ENCODE measurements at places on chromosomes 1 and 21.

DNA sequence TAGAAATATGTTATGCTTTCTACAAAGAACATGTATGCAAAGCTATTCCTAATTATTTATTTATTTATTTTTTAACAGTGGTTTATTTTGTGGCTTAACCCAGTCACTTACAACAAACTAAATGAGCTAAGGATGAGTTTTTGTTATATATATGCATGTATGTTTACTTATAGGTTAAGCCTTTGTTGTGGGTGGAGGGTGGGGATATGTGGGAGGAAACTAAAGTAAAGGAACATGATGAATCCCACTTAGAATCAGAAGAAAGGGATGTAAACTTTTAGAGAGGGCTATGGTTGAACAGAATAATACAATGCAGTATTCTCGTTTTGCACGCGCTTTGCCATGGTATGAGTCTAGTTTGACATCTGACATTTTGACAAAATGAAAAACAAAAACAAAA lies 321.0 kb upstream of the RUNX1 start:
- DNase-seq, result no peak

GRCh38 chr1:88014131-88014530 lies 669.9 kb upstream of the PKN2 start:
- DNase-seq, result no peak

GRCh38 chr1:179951383-179952144 lies 3.0 kb upstream of the CEP350 start:
- no peak for DNase-seq

DNA sequence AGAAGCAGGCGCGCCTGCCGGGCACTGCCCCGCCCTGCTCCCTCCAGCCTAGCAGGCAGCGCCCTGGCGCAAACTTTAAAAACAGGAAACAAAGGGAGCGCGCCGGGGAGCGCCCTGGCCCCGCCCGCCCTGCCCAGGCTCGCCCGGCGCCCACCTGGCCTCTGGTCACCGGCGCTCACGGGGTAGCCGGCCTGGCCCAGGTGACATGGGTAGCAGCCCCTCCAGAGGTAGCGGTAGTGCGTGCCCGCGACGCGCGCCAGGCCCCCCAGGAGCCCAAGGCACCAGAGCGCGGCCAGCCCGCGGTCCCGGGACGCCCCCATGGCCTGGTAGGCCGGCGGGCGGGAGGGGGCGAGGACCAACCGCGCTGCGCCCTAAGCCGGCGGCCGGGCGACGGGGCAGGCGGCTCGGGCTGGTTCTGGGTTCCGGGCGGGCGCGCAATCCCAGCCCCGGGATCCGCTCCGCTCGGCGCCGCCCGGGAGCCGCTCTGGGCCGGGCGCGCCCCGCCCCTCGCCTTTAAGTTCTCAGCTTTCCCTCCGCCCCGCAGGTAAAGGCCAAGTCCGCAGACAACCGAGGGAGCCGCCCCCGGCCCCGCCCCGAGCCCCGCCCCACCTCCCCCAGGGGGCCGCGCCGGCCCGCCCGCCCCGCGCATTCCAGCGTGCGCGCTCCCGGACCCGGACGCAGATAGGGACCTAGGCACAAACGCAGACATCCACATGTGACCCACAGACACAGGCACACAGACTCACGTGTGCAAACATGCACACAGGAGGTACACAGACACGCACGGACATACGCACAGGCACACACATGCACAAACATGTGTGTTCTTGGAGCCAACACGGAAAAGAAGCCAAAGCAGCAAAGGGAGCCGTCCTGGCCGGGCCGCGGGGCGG lies 76.7 kb downstream of the ARHGEF16 start:
- DNase-seq, result peak; percentile 78

- DNase-seq, result no peak
These were observed 17.6 kb upstream of the PKP1 start for GRCh38 chr1:201265756-201266155.

DNA sequence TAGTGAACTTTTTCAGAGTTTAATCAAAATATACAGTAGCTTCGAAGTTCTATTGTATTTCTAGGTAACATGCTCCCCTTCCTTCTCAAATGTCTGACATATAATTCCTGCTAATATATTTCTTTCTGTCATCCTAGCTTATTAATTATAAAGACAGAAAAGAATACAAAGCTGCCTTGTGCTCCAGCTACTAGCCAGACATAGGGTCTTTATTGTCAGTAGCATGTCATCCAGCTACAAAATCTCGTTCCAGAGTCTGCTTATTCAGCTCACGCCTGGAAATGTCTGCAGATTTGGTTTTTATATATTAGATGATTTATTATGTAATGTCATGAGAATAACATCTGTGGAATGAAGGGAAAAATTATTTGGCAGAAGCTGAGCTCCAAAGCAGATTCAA lies 1102.8 kb downstream of the BRINP3 start:
- DNase-seq, result no peak

- no peak for DNase-seq
These were observed 18.8 kb upstream of the ARHGEF10L start for GRCh38 chr1:17520473-17521319.

DNA sequence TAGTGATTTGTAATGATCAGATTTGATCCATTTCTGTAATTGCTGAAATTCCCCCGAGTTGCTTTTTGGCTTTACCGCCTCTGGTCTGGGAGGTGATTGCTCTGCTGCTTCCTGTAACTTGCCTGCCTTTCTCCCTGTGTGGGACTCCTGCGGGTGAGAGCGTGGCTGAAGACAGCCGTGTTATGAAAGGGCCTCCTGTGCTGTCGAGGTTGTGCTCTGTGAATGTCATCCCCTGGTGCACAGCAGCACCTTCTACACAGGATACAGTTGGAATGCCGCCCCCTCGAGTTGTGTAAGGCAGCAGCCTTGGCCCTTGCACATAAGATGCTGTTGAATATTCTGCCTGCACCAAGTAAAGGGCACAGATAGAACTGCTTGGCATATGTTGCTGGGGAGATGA lies 5.9 kb downstream of the SOD1 start:
- peak; percentile 52 for DNase-seq

DNA sequence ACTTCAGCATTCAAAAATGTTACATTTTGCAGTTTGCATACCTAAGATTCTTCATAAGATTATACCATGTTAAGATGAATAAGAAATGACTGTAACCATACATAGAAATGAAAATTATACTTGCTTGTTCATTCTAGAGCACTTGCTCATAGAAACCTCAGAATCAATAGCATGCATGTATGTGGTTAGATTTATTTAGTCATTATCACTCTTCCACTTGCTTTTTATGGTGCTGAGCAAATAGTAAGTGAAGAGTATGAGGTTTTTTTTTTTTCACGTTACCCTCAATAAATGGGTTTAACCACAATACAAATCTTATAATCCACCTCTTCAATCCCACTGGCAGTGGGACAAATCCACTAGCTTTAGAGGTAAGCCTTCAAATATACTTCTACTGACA lies 84.7 kb downstream of the LRRC53 start:
- DNase-seq, result no peak

GRCh38 chr1:181490740-181491712 lies 7.7 kb downstream of the CACNA1E start:
- no peak for DNase-seq

GRCh38 chr1:84835169-84835568 lies 57.8 kb downstream of the LPAR3 start:
- DNase-seq, result no peak

GRCh38 chr1:246159279-246160227 lies 347.5 kb downstream of the SMYD3 start:
- no peak for DNase-seq

- no peak for DNase-seq
These were observed 36.7 kb downstream of the CSMD2 start for GRCh38 chr1:34128186-34128889.

- no peak for DNase-seq
These were observed 67.3 kb downstream of the LAMC1 start for GRCh38 chr1:183090391-183091006.

DNA sequence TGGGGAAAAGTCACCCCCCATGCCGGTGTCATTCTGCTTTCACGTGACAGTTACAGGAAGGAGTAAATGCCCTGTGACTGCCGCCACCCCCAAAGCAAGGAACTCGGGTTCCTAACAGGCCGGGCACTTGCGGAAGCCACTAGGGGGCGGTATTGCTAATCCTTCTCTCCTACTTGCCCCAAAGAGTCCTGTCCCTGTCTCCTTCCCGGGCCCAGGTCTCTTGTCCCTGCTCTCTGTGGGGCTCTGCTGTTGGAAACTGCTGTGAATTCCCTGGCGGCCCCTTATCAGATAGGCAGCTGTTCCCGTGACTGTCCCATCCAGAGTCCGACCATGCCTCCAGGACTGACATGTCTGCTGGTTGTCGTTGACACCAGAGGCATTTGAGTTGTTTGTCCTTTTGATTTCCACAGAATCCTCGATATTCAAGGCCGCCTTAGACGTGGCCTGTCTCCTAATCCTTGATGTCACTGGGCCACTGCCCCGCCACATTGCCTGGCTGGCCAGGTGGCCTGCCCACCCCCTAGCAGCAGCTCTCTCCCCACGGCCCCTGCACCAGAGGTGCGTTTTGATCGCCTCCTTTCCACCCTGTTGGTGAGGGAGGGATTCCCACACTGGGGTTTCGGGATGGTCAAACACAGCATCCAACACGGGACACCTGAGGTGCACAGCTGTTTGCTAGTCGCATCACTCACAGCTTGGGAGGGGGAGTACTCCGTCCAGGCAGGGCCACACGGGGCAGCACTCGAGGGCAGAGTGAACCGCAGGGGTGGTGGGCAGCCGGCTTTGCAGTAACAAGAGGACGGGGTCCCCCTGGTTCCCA lies 37.3 kb downstream of the CHAF1B start:
- DNase-seq, result peak; percentile 32

- DNase-seq, result no peak
These were observed 18.5 kb downstream of the UBE2G2 start for GRCh38 chr21:44783020-44783696.

- no peak for DNase-seq
These were observed 8.5 kb downstream of the GGPS1 start for GRCh38 chr1:235336903-235337302.

- DNase-seq, result no peak
These were observed 91.2 kb upstream of the PGBD5 start for GRCh38 chr1:230517326-230517725.

- DNase-seq, result no peak
These were observed 159.1 kb downstream of the LHX8 start for GRCh38 chr1:75293270-75293669.

GRCh38 chr1:112457241-112457640 lies 51.5 kb upstream of the WNT2B start:
- no peak for DNase-seq

DNA sequence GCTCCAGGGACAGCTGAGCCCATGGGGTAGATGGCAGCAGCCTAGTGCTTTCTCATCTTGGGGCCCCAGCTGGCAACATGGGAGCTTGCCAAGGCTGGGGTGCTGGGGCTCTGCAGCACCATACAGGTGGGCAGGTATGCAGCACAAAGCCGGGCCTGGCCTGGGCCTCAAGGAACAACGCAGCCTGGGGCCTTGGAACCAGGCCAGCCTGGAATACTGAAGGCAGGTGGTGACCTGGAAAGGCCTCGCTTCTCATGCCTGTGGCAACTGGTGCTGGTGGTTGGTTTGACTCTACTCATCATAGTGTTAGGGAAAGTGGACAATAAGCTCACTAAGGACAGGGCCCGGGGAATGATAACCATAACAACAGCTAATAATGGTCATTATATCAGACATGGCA lies 27.0 kb upstream of the SDHB start:
- DNase-seq, result no peak

GRCh38 chr1:227773558-227773957 lies 38.3 kb downstream of the SNAP47 start:
- DNase-seq, result no peak

DNA sequence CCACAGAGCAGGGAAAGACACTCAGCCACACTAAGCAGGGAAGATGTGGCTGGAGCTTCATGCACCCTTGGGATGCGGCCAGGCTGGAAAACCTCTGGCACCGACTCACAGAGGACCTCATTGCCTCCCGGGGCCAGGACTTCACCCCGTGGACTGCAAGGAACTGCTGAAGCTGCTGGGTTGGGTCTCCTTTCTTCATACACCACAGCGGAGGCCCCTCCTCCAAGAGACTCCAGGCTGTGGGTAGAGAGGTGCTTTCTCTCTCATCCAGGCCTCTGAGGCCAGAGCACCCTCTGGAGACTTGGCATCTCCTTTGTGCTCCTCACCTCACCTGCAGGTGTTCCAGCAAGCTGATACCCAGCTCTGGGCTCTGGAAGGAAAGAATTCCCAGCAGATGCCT lies 76.0 kb upstream of the EDN2 start:
- DNase-seq, result no peak

- DNase-seq, result no peak
These were observed 40.5 kb downstream of the GLIS1 start for GRCh38 chr1:53698384-53698980.

DNA sequence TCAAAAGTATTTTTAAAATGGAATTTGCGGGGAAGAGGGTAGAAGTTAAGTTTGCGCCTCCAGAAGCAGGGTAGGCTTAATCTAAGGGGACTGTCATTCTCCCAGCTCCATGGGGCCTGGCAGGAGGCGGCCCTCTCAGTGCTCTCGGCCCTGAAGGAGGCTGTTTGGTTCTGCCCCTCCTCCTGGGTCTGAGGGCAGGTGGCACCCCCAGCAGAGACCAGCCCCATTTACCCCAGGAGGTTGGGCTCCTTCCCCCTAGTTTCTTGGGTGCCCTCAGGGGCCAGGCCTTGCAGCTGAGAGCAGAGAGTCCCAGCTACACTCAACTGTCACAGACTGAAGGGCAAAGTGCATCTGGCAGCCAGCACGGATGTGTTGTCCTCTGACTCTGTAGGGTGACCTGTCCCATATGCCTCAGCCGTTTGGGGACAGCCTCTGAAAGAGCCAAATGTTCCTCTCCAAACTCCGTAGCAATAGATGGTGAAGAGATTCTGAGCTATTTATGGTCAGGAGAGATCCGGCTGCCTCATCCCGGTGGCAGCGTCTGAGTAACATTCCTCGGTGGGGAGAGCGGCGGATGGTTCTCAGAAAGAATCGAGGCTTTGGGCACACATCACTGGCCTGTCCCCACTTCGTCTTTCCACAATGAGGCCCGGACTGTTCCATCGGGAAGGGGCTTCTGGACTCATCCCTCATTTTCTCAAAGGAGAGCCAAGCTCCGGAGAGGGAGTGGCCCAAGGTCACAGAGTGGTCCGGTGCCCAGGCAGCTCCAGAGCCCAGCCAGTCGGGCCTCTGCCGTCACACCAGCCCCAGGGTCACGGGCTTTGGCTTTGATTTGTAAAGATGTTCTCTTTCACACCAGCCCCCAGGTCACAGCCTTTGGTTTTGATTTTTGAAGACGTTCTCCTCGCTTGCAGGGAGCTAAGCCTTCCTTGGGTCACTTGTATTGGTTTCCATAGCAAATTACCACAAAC lies 424.2 kb upstream of the VAMP3 start:
- DNase-seq, result no peak

DNA sequence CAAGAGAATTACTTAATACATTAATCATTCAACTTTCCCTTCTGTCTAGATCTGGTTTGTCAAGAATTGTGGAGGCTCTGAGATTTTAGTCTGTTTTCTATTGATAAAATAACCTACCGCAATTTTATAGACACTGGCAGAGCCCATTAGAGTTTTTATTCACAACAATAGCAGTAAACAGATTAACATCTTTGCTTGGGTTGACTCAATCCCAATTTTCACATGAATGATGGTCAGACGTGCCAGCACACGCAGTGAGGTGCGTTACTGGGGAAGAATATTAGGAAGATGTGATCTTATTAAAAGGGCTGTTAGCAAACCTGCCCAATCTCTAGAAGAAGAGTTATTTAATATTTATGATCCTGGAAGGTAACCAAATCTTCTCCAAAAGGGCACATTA lies 736.6 kb downstream of the MRPL39 start:
- no peak for DNase-seq
